ENCODE measurements at places on chromosomes 16 and 17. TPM values are rescaled to one million over a fixed set of nuclear protein-coding genes. Genes with fewer than 3 reads are reported as not detected.

DNA sequence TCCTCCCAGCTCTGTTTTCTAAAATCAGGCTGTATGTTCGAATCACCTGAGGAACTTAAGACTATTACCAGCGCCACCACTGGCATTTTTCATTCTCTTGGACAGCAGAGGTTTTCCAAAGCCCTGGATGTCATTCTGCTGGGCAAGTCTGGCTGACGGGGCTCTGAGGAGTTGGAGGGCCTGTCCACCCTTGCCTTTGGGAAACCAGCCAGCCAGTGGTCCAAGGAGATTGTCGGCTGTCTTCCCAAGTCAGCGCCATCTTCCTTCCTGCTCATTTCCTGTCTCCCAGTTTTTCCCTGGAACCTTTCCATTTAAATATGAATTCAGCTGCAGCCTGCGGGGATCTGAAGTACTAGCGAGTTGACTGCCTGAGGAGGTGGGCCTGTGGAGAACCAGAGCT is 258.3 kb downstream of the PRKCA start:
- H3K27ac ChIP-seq: no peak overlapping the region
- H3K27me3 ChIP-seq: no peaks in the 10 kb centered on the region
- no peaks in the 10 kb centered on the region for H3K4me1 ChIP-seq
- DNase-seq: no peak

DNA sequence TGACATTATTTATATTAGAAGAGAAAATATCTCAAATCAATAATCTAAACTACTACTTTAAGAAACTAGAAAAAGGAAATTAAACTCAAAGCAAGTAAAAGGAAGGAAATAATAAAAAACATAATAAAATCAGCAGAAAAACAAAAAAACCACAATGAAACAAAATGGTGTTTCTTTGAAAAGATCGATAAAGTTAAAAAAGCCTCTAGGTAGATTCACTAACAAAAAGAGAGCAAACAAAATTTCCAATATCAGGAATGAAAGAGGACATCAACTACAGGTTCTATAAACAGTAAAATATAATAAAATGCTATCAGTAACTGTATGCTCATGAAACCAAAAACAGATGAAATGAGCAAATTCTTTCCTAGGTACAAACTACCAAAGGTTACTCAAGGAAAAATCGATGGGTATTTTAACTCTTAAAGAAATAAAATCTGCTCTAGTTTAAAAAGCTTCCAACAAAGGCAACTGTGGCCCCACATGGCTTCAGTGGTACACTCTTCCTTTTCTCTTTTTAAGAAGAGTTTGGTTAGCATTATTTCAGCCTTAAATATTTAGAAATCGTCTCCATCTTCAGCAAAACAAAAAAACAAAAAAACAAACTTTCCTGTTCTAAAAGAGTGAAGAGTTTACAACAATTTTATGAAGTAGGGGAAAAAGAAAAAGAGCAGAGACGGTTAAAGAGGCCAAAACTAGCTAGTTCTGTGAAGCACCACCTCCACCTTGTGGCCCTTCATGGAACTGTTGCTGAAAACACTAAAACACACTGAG is 102.2 kb downstream of the TRIM37 start:
- no peaks in the 10 kb centered on the region for H3K27me3 ChIP-seq
- peaks cover 11% of the 10 kb centered on the region for H3K4me1 ChIP-seq
- peak; percentile 74 for DNase-seq
- H3K27ac ChIP-seq: peak overlapping the region; percentile 59

- H3K27me3 ChIP-seq: no peaks in the 10 kb centered on the region
- no peak overlapping the region for H3K4me3 ChIP-seq
- no peak for DNase-seq
- no peaks in the 10 kb centered on the region for H3K36me3 ChIP-seq
Observed at GRCh38 chr16:2949705-2950352, 14.2 kb upstream of the KREMEN2 start.

Gene TAT
- total RNA-seq: not detected

GRCh38 chr16:30005341-30006094 is 5.3 kb downstream of the DOC2A start:
- no peaks in the 10 kb centered on the region for H3K27me3 ChIP-seq
- H3K27ac ChIP-seq: no peak overlapping the region
- DNase-seq: peak; percentile 50
- peaks cover 7% of the 10 kb centered on the region for H3K4me1 ChIP-seq
- H3K4me3 ChIP-seq: no peak overlapping the region
- peaks cover 5% of the 10 kb centered on the region for H3K36me3 ChIP-seq

- H3K4me1 ChIP-seq: no peaks in the 10 kb centered on the region
- no peaks in the 10 kb centered on the region for H3K27me3 ChIP-seq
Observed at GRCh38 chr16:5438591-5438990, 341.0 kb upstream of the EEF2KMT start.

DNA sequence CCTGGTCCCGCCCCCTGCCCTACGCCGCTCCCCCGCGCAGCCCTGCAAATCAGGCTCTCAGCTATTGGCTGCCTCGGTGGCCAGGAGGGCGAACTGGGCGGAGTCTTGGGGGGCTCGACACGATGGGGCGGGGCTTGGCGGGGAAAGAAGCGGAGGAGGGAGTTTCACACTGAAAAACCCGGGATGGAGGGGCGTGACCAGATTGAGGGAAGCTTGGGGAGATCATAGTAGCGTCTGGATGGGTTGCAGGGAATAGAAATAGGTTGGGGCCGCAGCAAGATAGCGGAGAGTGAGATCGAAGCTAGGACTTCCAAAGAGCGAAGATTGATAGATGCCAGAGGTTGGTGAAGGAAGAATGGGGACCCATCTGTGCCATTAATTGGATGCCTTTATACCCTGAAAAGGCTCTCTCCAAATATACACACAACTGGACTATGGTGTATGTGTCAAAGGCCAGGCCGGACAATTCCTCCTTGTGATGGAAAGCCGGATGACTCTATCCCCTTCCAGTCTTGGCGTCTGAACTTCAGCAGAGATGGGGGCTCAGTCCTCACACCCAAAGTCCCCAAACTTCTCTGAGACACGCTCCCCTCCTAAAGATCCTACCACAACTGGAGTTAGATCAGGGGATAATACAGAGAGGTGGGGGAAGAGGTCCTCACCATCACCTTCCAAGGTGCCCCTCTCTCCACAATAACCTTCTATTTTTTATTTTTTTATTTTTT is 376 bp upstream of the STAC2 start:
- DNase-seq: peak; percentile 27
- no peaks in the 10 kb centered on the region for H3K36me3 ChIP-seq
- no peak overlapping the region for H3K27ac ChIP-seq
- peaks cover 20% of the 10 kb centered on the region for H3K4me1 ChIP-seq

All from CD4-positive, CD25-positive, alpha-beta regulatory T cell (primary cell).